Femur (tissue), 1 donor: ENCODE measurements at places on chromosomes 5 and 9.

- DNase-seq, result no peak
These were observed 126.8 kb downstream of the GCNT1 start for GRCh38 chr9:76585487-76586389.

DNA sequence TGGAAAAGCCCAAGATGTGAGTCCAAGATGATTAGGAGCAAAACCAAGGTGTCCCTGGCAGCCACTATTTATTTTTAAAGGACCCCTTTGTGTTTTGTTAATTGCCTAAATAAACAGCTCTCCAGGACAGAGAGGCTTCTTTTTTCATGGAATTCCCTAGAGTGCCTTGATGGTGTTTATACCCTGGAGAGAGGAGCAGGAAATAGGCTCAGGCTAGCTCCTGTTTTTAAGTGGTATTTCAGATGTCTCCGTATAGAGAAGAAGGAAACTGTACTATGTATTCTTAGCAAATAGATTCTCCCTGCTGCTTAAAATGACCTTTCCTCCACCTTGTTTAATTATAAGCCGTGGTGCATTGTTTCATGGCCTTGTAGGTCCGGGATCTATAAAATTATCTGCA is 292.4 kb downstream of the CD180 start:
- no peak for DNase-seq

GRCh38 chr9:124457079-124457886 is 7.0 kb downstream of the ADGRD2 start:
- peak; percentile 8 for DNase-seq

DNA sequence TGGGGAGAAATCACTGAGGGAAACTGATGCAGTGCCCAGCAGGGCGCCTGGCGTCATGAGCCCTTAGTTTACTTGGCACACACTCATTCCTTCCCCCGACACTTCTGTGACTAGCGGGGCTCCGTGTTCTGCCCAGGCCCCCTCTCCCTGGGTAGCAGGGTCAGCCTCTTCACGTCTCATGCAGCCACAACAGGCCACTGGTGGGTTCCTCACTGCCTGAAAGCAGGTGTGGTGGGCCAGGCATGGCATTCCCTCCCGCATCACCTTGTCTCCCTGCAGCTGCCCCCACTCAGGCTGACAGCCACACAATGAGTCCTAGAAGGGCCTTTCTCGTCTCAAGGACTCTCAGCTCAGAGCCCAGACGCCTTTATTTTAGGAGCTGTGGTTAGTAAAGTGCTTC is 51.1 kb upstream of the CPLX2 start:
- no peak for DNase-seq

DNA sequence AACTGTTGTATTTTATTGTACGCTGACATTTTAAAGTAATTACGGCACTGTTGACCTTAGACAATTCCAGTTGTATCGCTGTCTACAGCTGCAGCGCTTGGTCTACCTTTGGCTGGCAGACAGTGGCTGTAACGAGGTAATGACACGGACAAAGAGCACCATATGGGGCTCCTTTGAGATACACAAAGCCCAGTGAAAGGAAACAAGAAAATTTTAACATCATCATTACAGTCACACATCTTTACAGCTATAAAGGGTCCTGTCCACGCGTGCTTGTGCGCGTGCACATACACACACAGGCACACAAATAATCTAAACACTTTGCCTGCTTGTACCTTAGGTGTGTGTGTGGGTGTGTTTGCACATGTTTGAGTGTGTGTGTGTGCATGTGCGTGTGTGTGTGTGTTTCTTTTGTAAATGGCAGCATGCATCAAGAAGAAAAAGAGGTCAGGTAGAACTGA is 946.0 kb downstream of the NR2F1-AS1 start:
- DNase-seq, result no peak

GRCh38 chr9:129643706-129644105 is 1.8 kb upstream of the ASB6 start:
- peak; percentile 21 for DNase-seq

DNA sequence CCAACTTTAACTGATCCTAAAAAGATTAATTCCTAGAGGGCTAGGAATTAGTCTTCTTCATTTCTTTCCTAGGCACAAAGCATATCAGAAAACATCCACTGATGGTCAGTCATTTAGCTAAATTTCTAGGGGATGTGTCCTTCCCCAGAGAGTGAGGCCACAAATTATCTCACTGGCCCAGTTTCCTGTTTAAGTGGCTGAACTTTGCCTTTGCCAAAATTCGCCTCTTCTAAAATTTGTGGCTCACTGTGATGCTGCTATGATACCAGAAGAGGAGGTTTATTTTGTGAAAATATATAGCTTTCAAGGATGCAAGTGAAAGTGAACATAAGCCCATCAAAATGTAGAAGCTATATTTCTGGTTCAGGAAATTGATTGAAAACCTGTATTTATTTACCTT is 98.1 kb upstream of the FER start:
- no peak for DNase-seq
